ENCODE measurements at places on chromosomes 6 and 20.

GRCh38 chr20:19387251-19387650, 174.8 kb downstream of the SLC24A3 start:
- DNase-seq, result no peak

DNA sequence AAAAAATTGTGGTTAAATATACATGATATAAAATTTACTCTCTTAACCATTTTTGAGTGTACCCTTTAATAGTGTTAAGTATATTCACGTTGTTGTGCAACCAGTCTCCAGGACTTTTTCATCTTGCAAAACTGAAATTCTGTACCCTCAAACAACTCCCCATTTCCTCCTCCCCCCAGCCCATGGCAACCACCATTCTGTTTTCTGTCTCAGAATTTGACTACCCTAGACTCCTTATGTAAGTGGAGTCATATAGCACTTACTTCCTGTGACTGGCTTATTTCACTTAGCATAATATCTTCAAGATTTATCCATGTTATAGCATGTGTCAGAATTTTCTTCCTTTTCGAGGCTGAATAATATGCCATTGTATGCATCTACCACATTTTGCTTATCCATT, 5.1 kb downstream of the VPS16 start:
- no peak for DNase-seq

DNA sequence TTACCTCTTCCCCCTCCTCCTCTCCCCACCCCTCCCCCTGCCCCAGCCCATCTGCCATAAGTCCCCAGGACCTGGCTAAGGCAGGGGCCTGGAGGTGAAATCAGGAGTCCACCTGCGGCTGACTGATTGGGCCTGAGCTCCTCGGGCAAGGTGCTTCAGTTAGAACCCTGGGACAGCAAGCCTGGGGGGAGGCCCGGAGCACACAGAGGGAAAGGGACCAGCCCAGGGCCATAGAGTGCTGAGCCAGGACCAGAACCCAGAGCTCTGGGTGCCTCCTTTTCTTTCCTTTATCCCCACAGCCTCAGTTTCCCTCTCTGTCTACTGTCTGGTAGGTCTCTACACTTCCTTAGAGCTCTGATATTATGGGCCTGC, 35.7 kb upstream of the VEGFA start:
- DNase-seq, result no peak

DNA sequence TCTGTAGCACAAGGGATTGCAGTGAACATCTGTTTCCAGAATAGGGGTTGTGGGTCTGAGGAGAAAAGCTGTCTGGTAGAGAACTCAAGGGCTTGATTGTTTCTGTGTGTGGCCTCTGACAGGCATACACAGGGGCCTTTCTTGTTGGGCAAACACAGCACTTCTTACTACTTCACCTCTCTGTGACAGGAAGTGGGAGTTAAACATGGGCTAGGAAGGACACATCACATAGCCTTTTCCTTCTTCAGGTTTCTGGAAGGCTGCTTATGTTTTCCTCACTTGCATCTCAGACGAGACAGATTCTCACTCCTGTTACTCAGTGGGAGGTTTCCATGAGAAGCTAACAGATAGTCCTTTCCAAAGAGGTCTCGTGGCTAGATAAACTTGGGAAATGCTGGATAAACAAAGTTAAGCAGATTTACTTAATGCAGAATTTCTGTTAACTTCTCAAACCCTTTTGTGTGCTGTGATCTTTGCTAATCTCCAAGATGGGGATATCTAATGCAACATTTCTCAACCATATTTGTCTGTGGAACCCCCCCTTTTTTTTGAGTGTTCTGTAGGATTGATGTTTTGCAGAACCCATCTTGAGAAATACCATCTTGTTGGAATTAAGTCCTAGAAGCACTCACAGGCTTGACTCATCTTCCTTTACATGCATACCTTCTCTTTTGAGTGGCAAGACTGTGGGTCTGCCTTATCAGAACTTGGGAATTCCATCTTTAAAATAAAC, 41.9 kb upstream of the RNF8 start:
- no peak for DNase-seq

DNA sequence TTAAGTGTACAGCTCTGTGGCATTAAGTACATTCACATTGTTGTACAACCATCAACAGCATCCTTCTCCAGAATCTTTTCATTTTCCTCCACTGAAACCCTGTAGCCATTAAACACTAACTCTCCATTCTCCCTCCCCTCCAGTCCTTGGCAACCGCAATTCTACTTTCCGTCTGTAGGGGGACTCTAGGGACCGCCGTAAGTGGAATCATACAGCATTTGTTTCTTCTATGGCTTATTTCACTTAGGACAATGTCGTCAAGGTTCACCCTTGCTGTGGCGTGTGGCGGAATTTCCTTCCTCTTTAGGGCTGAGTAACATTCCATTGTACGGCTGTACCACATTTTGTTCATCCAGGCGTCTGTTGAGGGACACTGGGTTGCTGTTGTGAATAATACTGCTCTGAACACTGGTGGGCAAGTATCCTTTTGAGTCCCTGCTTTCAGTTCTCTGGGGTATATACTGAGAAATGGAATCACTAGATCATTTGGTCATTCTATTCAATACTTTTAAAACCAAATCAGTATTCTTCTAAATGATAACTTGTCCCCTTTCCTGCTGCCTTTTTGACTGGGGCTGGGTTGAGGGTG, 50.7 kb downstream of the PPP1R3G start:
- peak; percentile 42 for DNase-seq

GRCh38 chr20:1568163-1568490, 10.6 kb upstream of the SIRPD start:
- DNase-seq, result no peak

GRCh38 chr6:168496997-168497331, 56.0 kb downstream of the SMOC2 start:
- DNase-seq, result no peak

- DNase-seq, result no peak
Observed at GRCh38 chr6:104597541-104598050, 262.1 kb downstream of the HACE1 start.

- peak; percentile 77 for DNase-seq
Observed at GRCh38 chr6:24431045-24431451, 28.3 kb downstream of the MRS2 start.

- DNase-seq, result no peak
Observed at GRCh38 chr6:19444481-19444880, 392.7 kb upstream of the ID4 start.

GRCh38 chr6:157763129-157763903, 59.7 kb upstream of the SNX9 start:
- peak; percentile 83 for DNase-seq

GRCh38 chr20:45592574-45593189, 13.6 kb upstream of the WFDC8 start:
- peak; percentile 33 for DNase-seq

DNA sequence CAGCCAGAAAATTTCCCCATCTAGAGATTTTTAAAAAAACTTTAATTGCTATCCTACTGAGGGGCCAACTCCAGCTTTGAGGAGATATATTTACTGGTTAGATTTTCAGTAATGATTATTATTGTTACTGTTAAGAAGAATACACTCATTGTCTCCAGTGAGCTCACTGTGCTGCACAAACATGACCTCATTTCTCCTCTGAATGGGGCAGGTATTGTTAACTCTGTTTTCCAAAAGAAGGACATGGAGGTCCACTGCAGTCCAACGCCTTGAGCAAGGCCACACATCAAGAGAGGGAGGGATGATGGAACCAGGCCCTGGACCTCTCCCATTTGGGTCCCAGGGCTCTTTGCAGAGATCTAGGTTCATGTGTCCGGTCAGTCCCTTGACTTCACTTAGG, 13.9 kb upstream of the SCUBE3 start:
- no peak for DNase-seq

DNA sequence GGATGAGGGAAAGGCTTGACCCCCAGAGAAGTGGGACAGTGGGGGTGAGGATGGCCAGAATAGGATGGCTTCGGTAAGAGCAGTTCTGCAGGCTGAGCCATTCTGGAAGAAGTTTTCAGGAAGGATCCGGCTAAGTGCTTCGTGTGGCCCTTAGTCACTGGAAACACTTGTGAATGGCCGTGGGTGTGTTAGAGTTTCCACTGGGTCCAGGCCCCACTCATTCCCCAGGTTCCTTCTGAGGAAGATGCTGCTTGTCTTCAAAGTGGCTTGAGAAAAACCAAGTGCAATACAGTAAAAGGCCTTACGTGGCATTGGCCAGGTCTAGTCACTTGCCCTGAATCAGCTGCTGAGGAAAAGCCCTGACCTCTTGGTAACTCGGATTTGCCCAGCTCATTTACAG, 27.9 kb downstream of the MANBAL start:
- DNase-seq, result no peak

DNA sequence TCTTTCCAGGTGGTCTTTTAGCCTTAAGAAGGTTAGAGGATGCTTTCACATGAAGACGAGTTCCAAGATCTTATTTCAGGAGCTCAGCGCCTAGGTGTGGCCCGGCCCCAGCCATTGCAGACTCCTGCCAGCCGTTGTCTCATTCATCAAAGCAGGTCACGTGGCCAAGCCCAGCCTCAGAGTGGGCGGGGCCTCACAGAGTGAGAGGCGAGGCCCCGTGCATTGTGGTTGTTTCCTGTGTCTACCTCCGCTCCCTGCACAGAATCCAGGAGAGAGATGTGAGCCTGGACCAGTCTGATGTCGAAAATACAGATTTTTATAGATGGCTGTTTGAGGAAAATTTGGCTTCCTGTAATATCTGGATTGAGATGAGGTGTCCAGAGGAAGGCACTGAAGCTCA, 49.2 kb upstream of the CST5 start:
- DNase-seq, result peak; percentile 3

GRCh38 chr6:51926125-51926524, 161.3 kb downstream of the PKHD1 start:
- no peak for DNase-seq

DNA sequence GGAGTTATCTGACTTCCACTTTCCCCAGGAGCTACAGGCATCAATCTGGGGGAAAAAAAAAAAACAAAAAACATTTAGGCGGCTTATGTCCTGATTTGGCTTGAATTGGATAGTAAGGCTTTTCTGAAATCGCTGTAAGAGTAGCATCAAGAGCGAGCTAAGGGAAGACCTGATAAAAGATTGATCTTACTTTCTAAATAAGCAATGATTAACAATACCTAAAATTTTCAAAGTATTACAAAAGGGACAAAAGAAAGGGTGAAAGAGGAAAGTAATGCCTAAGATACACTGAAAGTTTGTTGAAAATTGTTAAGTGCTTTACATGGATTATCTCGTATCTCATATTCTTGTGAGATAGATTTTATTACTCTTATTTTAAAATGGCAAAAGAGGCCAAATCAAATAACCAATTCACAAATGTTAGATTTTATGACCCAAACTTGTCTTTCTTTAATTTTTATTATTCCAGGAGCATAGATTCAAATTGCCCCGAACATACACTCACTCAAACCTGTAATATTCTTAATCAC, 106.4 kb upstream of the PRSS16 start:
- no peak for DNase-seq

GRCh38 chr6:103284835-103285234, 1574.9 kb downstream of the HACE1 start:
- DNase-seq, result no peak

DNA sequence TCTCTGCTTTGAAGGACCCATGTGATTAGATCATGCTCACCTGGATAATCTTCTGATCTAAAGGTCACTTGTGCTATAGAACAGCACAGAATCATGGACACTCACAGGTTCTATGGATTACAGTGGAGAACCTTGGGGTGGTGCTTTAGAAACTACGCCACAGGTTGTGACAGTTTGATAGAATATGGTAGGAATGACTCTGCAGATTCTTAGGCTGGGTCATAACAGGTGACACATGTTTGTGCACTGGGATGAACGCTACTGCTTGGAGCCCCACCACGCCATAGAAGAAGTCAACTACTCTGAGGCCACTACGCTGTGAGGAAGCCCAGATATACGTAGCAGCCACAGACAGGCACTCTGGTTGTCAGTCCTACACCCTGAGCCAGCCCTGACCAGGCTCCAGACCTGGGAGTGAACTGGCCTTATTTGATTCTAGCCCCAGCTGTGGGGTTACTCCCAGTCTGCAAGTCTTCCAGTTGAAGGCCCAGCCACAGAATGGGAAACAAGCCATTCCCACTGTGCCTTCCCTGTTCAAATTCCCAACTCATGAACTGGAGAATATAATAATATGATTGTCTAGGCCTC, 99.0 kb upstream of the SLC24A3 start:
- DNase-seq, result no peak

GRCh38 chr6:168278904-168279303, 40.7 kb downstream of the DACT2 start:
- DNase-seq, result no peak

DNA sequence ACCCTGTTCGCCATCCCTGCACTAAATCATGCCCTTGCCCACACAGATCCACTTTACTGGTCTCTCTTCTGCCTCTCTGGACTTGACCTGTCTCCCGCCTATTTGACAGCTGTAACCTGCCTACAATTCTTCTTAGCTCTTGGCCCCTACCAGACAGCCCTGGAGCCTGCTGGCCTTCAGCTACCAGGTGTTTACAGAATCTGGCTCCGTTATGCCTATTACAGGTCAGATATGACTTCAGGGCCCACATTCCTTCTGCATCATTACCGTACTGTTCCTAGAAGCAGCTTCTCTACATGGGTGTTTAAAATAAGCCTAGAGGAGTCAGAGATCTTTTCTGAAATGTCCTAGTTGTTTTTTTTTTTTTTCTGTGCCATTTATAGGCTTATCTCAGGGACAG, 45.4 kb upstream of the CCN6 start:
- DNase-seq, result no peak

DNA sequence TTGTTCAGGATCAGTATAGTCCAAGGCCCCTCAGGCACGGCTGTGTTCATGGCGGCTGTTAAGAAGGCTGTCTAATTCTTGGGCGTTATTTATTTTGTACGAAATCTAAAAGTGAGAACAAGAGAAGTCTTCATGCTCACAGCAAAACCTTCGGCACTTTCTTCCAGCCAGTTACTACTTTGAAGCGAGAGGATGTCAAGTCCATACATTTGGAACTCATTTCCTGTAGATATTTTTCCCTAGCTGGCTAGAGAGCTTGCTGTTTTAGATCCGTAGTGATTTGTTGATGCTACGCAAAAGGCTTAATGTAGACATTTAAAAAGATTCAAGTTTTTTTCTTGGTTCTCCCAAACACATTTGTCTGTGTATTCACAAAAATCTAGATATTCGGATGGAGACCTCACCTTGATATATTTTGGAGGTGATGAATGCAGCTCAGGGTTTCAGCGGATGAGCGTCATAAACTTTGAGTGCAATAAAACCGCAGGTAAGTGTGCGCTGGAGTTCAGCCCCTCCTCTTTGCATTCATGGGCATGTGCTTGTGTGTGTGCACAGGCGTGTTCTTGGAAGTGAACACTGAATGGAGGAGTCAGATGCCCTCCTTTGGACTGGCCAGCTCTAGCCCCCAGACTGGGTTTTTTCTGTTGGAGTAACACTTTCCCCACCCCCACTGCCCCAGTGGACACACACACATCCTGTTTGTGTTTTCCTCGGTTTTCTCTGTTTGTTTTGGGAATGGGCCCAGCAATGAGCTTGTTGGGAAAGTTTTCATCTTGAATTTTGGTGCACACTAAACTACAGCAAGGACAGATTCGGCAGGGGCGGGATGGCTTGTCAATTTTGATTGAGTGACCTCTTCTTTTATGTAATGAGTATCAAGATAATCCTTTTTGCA, 65.4 kb downstream of the IGF2R start:
- no peak for DNase-seq

GRCh38 chr6:81966968-81967367, 214.5 kb upstream of the TENT5A start:
- DNase-seq, result no peak
